SK-N-SH (cell line): ENCODE measurements at places on chromosomes 11 and 22. TPM values are rescaled to one million over a fixed set of nuclear protein-coding genes. Genes with fewer than 3 reads are reported as not detected.

The ACRV1 gene
- not detected in 2 replicates for polyA plus RNA-seq

The OR6A2 gene
- polyA plus RNA-seq: not detected in 2 replicates

The TBX10 gene
- polyA plus RNA-seq: not detected in 2 replicates

DNA sequence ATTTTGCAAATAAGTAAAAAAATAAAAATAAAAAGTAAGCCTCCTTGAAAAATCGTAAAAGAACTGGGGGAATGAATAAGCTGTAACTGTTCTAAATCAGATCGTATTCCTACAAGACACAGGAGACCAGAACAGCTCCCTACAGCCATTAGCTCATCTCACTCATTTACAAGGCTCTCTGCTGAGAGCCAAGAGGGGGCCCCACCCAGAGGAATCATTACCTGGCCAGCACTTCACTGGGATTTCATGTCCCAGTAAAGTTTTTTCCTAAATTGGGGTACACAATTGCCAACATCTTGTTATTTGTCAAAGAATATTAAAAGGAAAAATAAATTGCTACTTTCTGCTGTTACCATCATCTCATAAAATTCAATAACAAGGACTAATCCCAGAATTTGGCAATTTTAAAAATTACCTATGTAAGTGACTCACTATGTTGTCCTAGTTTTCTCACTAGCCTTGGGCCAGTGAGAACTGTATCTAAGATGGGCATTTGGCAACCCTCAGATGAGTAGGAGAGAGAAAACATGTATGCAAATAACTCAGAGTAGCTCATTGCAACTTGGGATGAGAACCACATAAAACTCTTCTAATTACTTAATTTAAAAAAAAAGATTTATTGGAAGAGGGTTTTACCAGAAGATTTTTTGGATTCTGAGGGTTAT, 18.4 kb upstream of the SMTN start:
- no peak for DNase-seq

The UBE2L6 gene
- 65.9 and 77.0 TPM in 2 replicates for polyA plus RNA-seq

DNA sequence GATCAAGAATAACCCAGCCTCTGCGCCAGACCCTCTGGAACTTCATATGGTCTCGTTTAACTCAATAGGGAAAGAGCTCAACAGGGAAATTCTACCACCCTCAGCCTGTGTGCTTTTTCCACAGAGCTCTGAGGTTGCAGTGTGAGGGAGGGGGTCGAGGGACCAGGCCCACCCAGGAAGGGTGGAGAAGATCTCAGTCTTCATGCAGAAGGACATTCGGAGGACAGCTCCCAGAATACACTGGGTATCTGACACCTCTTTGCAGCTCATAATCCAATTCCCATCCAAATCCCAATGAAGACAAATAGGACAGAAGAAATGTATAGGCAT, 56.6 kb downstream of the ST14 start:
- no peak for DNase-seq

- DNase-seq: no peak
Observed at GRCh38 chr11:115678942-115679341, 174.7 kb upstream of the CADM1 start.

DNA sequence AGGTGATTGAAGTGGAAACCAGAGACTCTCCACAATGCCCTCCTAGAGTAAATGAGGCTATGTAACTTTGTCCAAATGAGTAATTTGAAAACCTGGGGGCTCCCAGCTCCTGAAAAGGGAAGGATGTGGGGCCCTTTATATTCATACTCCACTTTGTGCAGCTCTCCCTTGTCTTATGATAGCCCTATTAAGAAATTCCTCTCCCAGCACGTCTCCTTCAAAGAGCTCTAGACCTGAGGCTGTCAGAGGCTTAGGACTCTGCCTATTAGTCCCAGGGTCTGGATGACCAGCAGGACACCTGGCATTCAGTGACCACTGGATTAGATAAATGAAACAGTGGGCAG, 2.1 kb downstream of the SLC43A1 start:
- no peak for DNase-seq

- peak; percentile 64 for DNase-seq
Observed at GRCh38 chr22:48594016-48594756, 1233.5 kb downstream of the BRD1 start.

The CCDC116 gene
- 0.28 and 0.31 TPM in 2 replicates for polyA plus RNA-seq

The CAPN5 gene
- 31.6 and 33.1 TPM in 2 replicates for polyA plus RNA-seq

GRCh38 chr11:5679811-5680210, 5.1 kb downstream of the TRIM5 start:
- DNase-seq: no peak

GRCh38 chr11:78253797-78254196, 65.1 kb downstream of the USP35 start:
- no peak for DNase-seq
